Stimulated activated CD8-positive, alpha-beta memory T cell treated with anti-CD3 and anti-CD28 coated beads, Interleukin-7, amount 100 ng/mL, for 48 hours (primary cell): ENCODE measurements at places on chromosomes 5 and 9.

GRCh38 chr9:19946441-19947109 is 157.7 kb upstream of the SLC24A2 start:
- no peak for DNase-seq

DNA sequence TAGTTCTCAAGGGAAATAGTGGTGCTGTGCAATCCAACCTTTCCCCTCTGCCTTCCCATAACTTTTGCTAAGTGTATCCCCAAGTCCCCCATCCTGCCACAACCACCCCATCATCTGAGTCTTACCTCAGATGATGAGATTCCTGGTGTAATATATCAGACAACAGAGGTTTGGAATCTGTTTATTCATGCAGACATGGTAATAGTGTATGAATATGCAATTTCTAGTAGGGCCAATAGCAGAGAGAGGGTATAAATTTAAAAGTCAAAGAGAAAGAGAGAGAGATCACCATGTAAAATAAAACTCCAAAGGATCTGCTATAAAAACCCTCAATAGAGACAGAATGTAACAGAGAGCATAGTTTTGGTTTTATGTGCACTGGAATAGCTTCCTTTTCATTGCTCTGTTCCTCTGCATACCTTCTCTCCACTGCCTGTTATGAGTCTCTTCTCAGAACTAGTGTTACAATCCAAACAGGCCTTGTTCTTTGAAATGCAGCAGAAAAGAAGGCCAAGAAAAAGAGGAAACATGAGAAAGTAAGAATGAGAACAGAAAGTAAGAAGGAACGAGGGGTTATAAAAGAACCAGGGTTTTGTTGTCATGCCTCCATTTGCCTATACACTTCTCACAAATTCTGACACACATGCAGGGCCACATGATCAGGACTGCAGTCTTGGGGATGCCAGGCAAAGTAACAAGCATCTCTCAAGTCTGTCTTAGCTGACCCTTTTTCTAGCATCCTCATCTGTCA is 278.0 kb downstream of the CETN3 start:
- no peak for DNase-seq

DNA sequence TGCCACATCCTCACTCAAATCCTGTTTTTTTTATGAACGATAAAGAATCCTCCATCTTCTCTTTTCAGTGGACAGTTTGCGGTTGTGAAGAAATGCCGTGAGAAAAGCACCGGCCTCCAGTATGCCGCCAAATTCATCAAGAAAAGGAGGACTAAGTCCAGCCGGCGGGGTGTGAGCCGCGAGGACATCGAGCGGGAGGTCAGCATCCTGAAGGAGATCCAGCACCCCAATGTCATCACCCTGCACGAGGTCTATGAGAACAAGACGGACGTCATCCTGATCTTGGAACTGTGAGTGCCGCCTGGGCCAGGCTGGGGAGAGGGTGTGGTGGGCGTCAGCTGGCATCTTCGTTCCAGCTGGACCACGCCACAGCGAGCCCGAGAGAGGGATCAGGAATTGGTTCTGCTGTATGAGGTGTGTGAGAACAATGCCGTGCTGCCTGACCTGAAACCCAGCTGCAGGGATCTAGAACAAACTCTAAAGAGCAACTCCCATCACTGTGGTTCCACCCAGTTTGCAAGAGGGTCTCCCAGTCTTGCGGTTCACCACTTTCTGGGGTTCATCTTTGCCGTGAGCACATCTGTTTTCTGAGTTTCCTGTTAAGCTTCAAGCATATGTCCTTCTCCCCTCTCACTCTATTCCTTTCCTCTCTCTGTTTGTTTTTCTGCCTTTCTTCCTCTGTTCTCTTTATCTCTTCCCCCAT is 107.4 kb downstream of the DAPK1 start:
- DNase-seq, result no peak

GRCh38 chr5:42583322-42583721 is 160.1 kb downstream of the GHR start:
- DNase-seq, result no peak

- no peak for DNase-seq
These were observed 48.8 kb upstream of the PLCXD3 start for GRCh38 chr5:41559184-41559583.

DNA sequence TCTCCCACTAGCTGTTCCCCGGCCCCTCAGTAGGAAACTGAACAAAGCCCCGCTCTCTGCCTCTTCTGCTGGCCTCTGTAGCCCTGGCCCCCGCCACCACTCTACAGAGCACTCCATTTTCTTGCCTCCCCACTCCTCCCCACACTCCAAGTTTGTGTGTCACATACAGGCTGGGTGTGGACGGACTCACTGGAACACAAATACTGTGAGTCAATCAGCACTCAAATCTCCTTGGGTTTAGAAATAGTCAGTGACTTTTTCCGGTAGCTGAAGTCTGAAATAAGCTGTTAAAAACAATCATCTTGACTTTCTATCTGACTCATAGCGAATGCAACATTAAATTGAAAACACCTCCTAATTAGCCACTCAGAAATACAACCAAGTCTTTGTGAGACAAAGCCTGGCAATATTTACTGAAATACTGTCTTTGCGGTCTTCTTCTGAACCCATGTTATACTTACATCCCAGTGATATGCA is 122.5 kb downstream of the LHFPL2 start:
- no peak for DNase-seq

- no peak for DNase-seq
These were observed 47.2 kb downstream of the RFX3 start for GRCh38 chr9:3478549-3478953.

DNA sequence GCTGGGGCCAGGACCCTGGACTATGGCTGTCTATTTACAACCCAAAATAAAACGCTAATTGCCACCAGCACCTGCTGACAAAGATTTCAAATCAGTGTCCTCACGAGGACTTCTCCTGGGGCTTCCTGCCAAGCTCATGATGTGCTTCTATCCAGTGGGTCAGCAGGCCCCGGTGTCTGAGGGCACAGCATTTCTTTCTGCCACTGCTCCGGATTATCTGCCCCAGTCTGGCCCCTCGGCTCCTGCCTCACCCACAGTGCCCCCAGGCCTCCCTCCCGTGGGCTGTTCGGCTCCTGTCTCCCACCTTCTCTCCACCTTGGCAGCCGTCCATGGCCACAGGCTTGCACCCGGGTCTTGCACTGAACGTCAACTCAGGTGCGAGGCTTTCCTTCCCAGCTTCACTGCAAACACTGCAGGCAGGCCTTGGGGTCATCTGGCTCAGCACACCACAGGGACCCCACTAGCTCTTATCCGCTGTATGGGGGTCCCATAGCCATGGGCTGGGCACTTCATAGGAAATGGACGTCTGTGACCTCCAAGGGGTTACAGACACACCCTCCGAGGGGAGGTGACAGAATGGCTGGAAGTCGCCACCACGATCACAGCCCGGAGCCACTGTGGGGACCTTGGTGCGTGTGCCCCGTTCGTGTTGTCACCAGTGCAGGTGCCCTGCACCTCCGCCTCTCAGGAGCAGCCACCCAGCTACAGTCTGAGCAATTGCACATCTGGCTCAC is 43.8 kb upstream of the FCN1 start:
- no peak for DNase-seq

DNA sequence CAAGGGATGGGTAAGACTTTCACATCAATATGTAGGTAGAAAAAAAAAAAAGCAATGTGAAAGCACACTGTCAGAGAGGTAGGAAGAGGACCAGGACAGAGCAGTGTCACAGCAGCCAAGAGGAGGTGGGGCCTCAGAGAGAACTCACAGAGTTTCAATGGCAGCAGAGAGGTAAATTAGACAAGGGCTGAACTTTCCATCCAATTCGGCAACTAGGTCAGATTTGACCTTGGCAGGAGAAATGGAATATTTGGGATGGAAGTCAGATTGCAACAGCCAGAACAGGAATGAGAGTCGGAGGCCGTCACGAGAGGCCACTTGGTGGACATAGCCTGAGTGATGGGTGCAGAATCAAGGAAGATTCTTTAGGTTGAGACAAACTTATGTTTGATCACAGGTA is 57.7 kb downstream of the ENC1 start:
- no peak for DNase-seq

DNA sequence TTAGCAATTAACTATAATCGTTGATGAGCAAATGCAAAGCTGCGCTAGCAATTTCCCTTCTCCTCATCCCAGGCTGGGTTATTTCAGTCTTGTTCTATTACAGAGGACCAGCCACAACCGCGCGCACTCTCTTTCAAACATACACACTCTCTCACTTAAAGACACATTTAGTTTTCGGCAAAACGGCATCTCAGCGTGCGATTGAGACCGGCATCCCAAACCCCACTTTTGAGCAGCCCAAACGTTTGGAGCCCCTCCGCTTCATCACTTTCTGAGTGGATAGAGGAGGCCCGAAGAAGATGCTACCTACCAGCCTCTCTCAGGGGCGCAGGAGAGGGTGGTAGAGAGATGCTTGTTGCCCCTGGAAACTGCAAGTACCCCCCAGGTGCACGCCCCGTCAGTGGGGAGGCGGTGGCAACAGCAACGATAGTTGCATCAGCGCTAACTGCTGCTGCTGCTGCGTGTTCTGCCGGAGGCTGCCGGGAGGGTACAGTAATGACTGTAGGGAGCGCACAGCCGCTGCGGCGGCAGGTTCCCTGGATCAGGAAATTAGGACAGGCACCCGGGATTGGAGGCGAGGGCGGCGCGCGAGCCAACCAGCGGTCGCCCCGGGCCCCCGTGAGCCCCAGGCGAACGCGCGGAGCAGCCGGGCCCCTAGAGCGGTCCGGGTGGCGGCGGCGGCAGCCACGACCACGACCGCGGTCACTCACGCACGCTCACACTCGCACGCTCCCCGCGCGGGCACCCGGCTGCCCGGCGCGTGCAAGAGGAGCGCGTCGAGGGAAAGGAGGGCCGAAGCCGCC is 467 bp upstream of the VLDLR start:
- peak; percentile 55 for DNase-seq

DNA sequence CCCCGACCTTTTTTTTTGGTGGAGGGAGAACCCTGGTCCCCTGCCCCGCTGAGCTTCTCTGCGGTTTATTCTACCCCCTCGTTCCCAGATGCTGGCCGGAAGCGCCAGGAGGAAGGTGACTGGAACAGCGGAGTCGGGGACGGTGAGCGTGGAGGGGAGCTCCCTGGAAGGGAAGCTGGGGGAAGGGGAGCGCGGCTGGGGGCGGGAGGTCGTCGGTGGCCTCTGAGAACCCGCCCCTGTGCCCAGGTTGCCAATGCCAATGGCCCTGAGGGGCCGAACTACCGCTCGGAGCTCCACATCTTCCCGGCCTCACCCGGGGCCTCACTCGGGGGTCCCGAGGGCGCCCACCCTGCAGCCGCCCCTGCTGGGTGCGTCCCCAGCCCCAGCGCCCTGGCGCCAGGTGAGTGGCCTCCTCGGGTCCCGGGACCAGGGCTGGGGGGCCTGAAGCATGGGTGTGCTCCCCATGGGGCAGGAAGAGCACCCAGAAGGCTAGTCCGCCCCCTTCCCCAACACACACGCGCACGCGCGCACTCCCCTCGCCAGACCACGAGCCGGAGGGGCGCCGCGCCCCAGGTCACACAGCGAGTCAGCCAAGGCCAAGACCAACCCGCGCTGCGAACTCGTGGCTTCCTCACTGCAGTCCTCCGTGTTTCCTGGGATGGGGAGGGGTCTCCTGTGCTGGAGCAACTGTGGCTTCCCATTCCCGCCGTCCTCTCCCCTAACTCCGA is 10.6 kb downstream of the MYOZ3 start:
- no peak for DNase-seq

DNA sequence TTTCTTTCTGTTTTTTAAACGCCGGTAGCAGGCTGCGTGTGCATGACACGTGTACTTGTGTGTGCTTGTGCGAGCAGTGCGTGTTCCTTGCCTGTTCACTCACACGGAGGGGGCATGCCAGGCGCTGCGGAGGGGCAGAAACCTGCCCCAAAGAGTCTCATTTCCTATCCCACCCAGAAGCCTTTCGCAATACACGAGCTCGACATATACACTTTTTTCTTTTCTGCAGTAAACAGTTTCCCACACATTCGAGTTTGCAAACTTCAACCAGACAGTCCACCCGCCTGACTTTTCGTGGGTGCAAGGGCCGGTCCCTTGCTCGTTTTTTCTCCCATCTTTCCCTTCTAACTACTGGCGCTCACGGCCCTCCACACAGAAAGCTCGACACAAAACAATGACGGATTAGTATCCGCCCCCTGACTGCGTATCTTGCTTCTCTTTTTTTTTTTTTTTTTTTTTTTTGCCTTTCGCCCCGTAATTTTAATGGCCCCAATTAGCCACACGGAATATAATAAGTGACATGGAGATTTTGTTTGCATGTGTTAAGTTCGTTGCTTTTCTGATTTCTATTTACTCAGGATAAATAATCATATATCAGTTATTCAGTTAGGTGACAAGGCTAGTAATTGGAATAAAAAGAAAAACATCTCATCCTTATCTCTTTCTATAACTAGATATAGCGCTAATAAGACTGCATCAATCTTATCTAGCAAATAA is 5.3 kb upstream of the OTP start:
- no peak for DNase-seq

DNA sequence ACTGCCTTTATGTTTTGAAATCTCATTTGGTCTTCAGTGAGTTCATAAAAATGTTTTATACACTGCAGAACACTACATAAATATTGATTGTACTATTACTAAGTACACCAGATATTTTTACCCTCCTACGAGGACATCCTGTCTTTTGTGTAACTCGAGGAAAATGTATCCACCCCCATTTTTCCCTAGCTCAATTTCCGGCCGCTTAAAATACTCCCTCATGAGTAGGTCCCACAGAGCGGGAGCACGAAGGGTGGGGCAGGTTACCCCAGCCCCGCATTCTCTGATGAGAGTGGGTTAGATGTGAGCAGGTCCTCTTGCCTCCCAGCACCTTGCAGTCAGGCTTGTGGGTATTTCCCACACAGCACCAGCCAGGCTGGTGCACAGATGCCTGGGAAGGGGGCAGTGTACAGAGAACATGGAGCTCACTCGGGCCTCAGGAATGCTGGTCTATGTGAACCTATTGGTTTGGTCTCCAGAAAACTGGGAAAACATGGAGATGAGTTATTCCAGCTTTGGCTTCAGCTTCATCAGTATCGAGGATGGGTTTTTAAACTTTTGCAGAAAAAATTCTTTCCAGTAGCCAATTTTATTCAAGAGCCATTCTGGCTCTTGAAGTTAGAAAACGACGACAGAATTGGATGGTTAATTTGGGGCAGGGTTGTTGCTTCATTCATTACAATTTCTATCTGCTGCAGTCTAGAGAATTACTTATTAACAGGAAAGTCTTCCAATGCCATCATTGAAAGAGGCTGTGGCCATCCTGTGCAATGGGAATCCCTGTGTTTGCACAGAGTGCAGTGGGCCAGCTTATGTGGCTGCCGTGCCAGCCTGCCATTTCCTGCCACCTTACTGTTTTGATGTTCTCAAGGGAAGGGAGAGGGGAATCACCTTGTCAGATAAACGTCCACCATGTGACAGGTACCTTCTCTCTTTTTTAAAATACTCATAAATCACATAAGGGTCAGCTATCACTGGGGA is 73.2 kb downstream of the WDR41 start:
- no peak for DNase-seq

- no peak for DNase-seq
These were observed 7.4 kb downstream of the NIPBL start for GRCh38 chr5:36883894-36884462.

DNA sequence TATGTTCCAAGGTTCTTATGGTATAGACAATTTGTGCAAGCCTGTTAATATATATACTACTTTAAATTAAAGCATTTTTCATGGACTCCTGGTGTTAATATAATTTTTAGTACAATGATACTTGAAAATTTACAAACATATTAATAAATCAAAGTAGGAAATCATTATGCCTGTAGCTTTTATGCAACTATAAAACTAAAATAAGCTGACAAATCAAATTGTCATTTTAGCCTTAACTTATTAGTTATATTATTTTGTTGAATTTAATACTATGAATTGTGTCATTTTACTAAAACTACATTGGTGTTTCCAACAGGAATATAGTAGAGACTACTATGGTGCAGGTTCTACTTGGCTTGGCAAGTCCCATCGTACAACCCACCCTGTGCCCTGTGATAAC is 96.0 kb downstream of the MED10 start:
- no peak for DNase-seq
